ENCODE measurements at places on chromosomes 1 and 21.

- no peak for DNase-seq
Observed at GRCh38 chr21:40351006-40351405, 483.8 kb downstream of the PCP4 start.

DNA sequence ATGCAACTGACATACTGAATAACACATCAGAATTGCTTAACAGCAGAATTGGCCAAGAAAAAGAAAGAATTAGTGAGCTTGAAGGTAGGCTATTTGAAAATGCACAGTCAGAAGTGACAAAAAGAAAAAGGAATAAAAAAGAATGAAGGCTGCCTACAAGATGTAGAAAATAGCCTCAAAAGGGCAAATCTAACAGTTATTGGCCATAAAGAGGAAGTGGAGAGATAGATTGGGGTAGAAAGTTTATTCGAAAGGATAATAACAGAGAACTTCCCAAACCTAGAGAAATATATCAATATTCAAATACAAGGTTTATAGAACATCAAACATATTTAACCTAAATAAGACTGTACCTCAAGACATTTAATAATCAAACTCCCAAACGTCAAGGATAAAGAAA, 67.5 kb downstream of the ATP6V1G3 start:
- DNase-seq: no peak

- DNase-seq: no peak
Observed at GRCh38 chr1:173986951-173987350, 35.2 kb downstream of the RC3H1 start.

DNA sequence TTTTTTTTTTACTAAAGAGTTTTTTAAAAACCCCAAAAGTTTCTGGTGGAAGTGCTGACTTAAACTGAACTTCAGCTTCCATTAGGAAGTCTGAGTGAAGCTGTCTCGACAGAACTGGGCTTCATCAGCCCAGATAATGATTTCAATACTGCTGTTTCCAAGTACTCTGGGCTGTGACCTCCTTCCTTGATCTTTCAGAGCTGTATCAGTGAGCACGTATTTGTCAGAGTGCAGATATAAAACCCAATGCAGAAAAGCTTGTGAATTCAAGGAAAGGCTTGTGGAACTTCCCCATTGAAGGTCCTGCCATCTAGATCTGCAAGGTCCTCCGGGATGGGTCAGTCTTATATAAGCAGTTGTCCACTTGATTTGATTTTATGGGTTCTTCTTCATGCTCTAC, 50.1 kb upstream of the RGS21 start:
- DNase-seq: no peak

DNA sequence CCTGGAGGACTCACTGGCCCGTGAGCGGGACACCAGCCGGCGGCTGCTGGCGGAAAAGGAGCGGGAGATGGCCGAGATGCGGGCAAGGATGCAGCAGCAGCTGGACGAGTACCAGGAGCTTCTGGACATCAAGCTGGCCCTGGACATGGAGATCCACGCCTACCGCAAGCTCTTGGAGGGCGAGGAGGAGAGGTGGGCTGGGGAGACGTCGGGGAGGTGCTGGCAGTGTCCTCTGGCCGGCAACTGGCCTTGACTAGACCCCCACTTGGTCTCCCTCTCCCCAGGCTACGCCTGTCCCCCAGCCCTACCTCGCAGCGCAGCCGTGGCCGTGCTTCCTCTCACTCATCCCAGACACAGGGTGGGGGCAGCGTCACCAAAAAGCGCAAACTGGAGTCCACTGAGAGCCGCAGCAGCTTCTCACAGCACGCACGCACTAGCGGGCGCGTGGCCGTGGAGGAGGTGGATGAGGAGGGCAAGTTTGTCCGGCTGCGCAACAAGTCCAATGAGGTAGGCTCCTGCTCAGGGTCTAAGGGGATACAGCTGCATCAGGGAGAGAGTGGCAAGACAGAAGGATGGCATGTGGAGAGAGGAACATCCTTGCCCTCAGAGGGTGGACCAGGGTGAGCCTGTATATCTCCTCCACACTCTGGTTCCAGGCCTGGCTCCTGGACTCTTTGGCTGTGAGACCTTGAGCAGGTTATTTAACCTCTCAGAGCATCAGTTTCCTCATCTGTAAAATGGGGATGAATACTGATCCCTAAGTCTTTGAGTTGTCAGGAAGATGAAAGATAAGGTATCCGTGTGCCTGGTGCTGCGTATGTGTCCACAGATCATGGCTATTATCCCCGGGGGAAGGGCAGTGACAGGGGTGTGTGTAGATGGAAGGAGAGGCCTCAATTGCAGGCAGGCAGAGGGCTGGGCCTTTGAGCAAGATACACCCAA, 17.2 kb upstream of the SEMA4A start:
- no peak for DNase-seq

- no peak for DNase-seq
Observed at GRCh38 chr1:83838573-83838972, 160.4 kb downstream of the TTLL7 start.

GRCh38 chr1:151292207-151293030, 10.3 kb downstream of the ZNF687 start:
- no peak for DNase-seq

- no peak for DNase-seq
Observed at GRCh38 chr21:21801921-21802320, 803.7 kb downstream of the NCAM2 start.

GRCh38 chr1:244075247-244075722, 24.2 kb downstream of the ZBTB18 start:
- DNase-seq: no peak

All from hypothalamus (tissue), 51 donors.